ENCODE measurements at places on chromosomes 12 and 14.
A peak's percentile ranks its signal among the peaks of the same experiment; 100 is the strongest.

DNA sequence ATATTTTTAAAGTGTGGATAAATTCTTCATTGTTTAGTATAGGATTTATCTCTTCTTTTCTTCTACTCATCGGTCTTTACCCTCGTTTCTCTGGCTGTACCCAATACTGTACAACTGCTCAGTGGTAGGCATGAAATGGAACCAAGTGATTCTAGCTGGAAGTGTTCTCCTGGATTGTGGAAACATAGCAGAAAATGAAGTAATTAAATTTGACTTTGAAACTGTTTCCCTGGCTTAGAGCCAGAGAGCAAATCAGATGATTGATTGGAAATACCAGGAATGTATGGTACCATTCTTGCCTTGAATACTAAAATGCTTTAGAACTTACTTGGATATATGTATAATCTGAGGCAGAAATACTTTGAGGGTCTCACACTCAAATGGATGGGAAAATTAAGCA lies 292.3 kb downstream of the ERC1 start:
- DNase-seq: peak; percentile 8

DNA sequence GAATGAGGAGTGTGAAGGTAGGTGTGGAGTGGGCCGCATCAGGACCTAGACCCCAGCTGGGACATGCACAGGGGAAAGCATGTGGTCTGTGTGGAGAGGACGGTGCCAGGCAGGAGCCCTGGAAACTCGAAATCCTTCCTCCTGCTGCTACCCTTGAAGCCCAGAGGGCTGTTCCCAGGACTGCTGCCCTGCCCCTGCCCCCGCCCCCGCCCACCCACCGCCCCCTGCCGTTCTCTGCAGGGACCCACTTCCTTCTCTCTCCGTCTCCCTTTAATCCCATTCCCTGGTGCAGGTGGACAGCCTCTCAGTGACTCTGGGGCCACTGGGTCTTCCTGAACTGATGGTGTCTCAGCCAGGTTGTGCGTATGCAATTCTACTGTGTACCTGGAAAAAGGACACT lies 8.0 kb downstream of the ITFG2 start:
- DNase-seq: no peak

- peak; percentile 40 for DNase-seq
Observed at GRCh38 chr12:114976959-114977358, 293.0 kb upstream of the TBX3 start.

DNA sequence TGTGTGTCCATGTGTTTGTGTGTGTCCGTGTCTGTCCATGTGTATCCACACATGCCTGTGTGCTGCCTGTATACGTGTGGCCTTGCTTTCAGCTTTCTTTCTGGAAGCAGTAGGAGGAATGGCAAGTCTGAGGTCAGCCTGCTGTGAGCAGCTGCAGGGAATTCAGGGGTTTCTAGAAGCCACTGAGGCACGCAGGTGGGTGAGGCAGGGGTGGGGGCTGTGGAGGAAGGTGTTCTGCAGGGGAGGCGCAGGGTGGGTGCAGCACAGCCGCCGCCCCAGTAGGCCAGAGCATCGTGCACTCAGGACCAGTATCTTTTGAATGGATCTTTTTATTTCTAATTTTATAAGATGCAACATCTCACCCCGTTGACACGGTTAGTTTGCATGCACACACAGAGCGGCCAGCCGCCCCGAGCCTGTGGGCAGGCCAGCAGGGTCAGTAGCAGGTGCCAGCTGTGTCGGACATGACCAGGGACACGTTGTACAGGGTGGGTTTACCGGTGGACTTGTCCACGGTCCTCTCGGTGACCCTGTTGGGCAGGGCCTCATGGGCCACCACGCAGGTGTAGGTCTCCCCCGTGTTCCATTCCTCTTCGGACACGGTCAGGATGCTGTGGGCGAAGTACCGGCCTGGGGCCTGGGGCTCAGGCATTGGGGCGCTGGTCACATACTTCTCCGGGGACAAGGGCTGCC lies 327.7 kb downstream of the TMEM121 start:
- DNase-seq: no peak

- DNase-seq: no peak
Observed at GRCh38 chr12:103501447-103501846, 5.7 kb upstream of the C12orf42 start.

- no peak for DNase-seq
Observed at GRCh38 chr12:23049180-23049579, 424.2 kb downstream of the ETNK1 start.

DNA sequence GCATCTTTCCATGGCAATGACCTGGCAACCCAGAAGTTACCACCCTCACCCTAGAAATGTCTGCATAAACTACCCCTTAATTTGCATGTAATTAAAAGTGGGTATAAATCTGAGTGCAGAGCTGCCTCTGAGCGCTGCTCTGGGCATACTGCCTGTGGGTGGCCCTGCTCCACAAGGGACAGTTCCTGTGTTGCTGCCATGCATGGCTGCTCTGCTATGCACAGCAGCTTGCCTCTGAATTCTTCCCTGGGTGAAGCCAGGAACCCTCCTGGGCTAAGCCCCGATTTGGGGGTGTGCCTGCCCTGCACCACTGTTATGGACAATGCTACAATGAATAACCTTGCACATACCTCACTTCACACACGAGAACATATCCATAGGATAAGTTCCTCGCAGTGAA lies 35.7 kb upstream of the GPR132 start:
- DNase-seq: no peak

GRCh38 chr12:7434670-7435069 lies 9.3 kb downstream of the CD163L1 start:
- DNase-seq: no peak

DNA sequence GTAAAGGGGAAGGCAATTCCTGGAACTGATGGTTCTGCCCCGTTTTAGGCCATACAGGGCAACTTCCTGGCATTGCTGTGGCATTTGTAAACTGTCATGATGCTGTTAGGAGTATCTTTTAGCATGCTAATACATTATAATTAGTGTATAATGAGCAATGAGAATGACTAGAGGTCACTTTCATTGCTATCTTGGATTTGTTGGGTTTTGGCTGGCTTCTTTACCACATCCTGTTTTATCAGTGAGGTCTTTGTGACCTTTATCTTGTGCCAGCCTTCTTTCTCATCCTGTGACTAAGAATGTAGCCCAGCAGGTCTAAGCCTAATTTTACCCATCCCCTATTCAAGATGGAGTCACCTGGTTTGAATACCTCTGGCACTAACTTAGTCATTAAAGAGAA lies 51.2 kb downstream of the TESPA1 start:
- DNase-seq: peak; percentile 44

DNA sequence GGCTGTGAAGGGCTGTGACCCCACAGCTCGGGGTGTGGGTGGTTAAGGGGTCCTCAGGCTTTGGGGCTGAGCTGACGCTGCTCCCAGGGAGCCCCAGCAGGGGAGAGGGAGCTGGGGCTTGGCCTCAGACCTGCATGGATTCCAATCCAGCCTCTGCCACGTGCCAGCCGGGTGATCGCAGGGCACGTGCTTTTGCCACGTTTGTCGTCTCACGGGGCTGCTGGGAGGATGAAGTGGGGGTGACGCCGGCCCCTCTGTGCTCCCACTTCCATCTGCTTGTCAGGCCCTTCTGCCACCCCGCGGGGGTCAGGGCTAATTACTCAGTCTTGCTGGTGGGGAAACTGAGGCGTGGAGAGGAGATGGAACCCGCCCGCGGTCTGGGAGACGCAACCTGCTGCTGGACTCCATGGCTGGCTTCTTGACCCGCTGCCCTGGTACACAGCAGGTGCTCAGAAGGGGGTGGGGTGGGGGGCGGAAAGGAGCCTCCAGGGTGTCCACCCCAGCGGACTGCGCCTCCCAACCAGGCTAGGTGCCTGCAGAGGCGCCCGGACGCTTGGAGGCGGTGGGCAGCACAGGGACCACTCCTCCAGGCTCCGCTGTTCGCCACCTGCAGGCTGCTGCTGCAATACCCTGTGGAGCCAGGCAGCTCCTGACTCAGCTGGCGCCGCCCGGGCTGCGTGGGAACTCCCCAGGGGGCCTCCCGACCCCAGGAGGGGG lies 36.4 kb upstream of the PRIMA1 start:
- DNase-seq: no peak

- DNase-seq: no peak
Observed at GRCh38 chr14:52303236-52303635, 10.9 kb upstream of the PTGER2 start.

- DNase-seq: no peak
Observed at GRCh38 chr12:65182012-65182739, 12.8 kb downstream of the LEMD3 start.

GRCh38 chr12:30902001-30902400 lies 24.5 kb upstream of the TSPAN11 start:
- DNase-seq: no peak

- DNase-seq: peak; percentile 90
Observed at GRCh38 chr14:91258011-91258618, 13.6 kb upstream of the GPR68 start.

DNA sequence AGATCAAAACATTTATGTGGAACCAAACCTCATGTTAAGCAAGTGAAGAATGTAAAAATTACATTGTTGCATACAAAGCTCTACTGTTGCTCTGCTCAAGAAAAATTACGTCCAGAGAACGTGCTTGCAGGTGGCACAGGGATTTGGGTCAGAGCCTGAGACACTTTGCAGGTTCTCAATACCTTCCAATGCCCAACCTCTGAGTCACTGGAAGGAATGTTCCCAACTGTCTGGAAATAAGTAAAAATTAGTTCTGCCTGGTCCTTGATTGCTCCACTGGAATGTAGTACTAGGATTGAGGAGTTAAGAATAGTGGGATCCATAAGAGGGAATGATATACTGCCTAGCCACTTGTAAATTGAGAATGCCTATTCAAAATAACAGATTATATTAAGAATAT lies 2.8 kb upstream of the IFNG start:
- DNase-seq: no peak

DNA sequence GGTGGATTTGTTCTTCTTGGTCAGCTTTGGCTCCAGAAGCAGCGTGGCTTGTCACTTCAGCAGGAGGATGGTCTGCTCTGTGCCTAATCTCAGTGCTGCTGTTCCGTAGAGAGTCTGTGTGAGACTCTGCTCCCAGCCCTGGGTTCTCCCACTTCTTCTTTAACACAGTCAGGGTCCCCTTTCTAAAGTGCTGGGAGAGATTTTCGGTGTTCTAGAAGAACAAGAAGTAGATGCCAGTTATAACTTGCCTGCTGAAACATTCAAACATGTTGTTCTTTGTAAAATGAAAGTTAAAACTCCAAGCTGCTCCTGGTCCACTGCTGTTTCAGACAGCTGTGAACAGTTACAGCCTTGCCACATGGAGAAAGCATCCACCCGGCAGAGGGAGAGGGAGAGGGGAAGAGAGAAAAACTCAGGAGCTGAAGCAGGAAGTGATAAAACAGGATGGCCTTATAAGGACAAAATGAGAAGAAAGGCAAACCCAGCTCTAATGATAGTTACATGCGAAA lies 55.2 kb upstream of the CERS5 start:
- peak; percentile 95 for DNase-seq
